Right forelimb (tissue), 1 donor: ENCODE measurements at places on chromosomes 2 and 18.

DNA sequence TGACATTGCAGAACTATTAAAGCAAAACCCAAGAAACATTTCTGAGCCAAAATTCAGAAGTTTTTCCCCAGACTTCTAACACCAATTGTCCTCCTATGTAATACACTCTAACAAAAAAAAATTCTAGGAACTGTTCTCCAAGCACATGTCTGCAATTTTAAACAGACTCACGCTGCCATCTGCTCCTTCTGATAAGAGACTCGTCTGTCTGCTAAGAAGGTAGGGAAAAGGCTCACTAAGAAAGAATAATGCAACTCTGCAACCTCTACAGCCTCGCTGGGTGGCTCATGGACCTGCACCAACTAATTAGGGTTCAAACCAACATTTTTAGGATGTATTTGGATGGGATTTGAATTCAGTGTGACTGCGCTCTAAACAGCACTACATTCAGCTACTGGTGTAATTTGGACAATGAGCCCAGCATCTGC lies 366.5 kb downstream of the DSC3 start:
- no peak for DNase-seq

DNA sequence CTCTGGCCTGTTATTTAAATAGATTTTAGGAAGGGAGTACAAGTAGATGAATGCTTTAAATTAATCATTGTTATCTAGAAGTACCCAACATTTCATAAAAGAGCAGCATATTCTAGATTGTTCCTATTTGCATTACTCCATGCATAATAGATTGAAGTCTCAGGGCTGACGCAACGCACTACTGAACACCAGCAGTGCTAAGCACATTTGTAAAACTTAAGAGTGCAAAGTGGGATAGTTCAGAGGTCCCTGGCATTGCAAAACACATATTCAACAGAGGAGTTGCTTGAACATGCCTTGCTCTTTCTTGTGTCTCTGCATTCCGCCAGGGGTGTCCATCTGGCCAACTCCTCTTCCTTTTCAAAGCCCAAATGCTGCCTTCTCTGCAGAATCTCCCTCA lies 22.3 kb downstream of the CDKL4 start:
- no peak for DNase-seq

- no peak for DNase-seq
Measured at GRCh38 chr2:72946466-72946865, 29.1 kb downstream of the EMX1 start.

DNA sequence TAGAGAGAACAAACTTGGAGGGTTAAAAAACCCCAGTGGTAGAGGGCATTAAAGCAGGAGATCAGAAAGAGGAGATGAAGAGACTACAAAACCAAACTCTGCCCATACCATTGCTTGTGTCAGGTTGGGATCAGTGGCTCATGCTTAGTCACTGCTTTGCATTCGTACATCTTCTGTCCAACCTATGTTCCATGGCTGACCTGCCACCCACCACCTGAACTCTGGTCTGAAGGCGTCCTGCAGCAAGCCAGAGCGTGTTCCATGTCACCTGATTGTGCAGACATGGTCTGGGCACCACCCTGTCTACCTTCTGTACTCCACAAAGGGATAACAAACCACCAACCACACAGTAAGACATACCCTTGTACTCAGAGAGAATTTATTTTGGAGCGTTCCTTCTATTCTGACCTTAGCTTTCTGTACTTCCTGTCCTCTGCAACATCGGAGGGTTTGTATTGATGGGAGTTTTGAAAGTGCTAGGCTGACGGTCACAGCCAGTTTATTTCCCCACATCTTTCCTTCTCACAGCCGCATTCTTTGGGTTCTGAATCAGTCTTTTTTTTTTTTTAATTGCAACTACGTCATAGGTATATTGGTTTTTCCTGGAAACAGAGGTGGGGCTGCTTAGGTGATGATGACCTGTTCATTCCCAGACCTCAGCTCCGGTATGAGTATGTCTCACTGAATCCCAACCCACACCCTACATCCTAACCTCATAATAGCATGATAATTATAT lies 88.3 kb downstream of the SOWAHC start:
- no peak for DNase-seq

GRCh38 chr18:907885-908757 lies 3.5 kb downstream of the ADCYAP1 start:
- no peak for DNase-seq

DNA sequence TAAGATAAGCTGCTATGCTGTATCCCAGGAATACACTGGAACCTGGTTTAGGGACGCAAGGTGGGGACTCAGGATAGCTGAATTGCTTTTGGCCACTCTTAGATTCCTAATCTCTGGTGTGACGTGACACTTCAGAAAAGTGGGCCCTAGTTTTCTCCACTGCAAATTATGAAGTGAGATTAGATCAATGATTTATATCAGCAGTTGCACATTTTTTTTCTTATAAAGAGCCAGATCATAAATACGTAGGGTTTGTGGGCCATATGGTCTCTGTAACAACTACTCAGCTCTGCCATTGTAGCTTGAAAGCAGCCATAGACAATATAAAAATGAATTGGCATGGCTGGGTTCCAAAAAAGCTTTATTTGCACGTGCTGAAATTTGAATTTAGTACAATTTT lies 85.4 kb upstream of the CPO start:
- DNase-seq: no peak

- peak; percentile 40 for DNase-seq
Measured at GRCh38 chr2:241068942-241069810, 32.9 kb downstream of the MTERF4 start.

- DNase-seq: no peak
Measured at GRCh38 chr2:111168528-111169239, 48.0 kb downstream of the BCL2L11 start.

- peak; percentile 36 for DNase-seq
Measured at GRCh38 chr18:78514910-78515670, 464.5 kb upstream of the SALL3 start.

GRCh38 chr2:74847070-74847858 lies 13.3 kb downstream of the HK2 start:
- peak; percentile 5 for DNase-seq

DNA sequence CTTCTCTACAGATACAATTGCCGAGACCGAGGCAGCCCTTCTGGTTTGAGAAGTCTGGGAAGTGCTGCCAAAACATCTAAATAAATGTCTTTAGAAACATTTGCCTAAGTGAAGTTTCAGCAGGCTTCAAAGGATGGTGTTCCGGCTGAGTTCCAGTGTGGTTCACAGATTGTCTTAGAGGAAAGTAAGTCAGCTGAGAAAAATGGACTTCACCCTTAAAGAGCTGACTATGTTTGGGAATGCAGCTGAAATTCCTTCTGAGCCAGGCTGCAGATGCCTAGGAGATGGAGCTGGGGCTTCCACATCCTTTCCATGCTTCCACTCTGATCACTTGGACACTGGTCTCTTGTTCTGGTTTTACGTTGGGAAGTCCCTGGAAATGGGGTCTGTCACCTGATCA lies 83.6 kb downstream of the FHOD3 start:
- no peak for DNase-seq

GRCh38 chr2:237706257-237706656 lies 78.9 kb downstream of the LRRFIP1 start:
- no peak for DNase-seq

GRCh38 chr2:45953376-45954027 lies 302.0 kb downstream of the PRKCE start:
- no peak for DNase-seq

GRCh38 chr18:49786019-49786720 lies 27.2 kb downstream of the ACAA2 start:
- no peak for DNase-seq

DNA sequence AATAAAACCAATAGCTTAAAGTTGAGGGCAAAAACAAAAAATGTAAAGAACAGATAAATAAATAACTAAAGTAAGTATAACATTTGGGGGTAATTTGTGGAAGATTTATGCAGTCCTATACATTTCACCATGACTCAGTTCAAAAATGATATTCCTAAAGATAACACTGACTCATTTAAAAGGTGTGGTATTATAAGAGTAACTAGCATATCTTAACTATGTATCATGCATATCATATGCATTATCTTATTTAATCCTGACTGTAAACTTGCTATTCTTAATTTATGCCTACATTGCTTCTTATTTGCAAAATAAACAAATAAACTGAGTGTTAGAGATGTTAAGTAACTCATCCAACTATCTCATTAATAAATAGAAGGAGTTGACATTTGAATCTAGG lies 726.5 kb upstream of the PKDCC start:
- DNase-seq: no peak

- DNase-seq: no peak
Measured at GRCh38 chr2:231909631-231910030, 16.6 kb downstream of the NPPC start.

GRCh38 chr2:180618570-180618969 lies 361.8 kb upstream of the UBE2E3 start:
- no peak for DNase-seq

GRCh38 chr2:215019085-215019484 lies 119.3 kb downstream of the ABCA12 start:
- no peak for DNase-seq

DNA sequence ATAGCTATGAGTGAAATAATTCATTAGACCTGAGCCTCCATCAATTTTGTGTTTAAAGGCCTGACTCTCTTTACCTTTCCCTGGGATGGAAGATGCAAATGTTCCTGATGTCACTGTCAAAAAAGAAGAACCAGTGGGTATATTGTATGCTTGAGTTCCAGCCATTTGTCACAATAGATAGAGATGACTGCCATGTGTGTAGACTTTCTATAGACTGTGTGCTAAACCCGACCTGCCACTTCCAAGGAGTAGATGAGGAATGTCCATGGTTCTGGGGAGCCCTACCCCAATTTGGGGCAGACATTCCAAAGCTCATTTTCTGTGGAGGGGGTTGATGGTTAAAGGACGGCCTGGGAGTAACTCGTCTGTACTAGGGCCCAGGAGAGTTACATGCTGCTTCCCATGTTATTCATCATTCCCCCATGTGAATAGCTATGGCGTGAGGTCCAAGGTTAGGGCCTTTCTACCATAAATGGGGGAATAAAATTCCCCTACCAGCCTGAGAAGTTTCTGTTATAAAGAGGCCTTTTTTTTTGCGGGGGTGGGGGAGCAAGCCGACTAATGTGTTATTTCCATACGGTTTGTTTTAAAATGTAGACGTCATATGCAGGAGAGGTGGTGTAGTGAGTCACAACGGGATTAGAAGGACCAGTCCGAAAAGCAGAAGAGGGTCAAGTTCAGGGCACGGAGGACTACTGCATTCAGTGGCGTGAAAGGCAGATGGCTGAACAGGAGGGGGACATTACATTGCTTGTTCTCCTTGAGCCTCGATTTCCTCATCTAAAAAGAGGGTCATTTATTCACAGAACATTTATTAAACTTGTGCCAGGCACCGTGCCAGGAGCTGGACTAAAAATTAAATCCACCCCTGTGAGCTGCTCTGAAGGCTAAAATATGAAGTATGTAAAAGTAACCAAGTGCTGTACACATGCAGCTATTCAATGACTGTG lies 24.0 kb downstream of the IL1B start:
- DNase-seq: no peak

GRCh38 chr2:178858896-178859625 lies 51.8 kb upstream of the TTN start:
- DNase-seq: no peak

DNA sequence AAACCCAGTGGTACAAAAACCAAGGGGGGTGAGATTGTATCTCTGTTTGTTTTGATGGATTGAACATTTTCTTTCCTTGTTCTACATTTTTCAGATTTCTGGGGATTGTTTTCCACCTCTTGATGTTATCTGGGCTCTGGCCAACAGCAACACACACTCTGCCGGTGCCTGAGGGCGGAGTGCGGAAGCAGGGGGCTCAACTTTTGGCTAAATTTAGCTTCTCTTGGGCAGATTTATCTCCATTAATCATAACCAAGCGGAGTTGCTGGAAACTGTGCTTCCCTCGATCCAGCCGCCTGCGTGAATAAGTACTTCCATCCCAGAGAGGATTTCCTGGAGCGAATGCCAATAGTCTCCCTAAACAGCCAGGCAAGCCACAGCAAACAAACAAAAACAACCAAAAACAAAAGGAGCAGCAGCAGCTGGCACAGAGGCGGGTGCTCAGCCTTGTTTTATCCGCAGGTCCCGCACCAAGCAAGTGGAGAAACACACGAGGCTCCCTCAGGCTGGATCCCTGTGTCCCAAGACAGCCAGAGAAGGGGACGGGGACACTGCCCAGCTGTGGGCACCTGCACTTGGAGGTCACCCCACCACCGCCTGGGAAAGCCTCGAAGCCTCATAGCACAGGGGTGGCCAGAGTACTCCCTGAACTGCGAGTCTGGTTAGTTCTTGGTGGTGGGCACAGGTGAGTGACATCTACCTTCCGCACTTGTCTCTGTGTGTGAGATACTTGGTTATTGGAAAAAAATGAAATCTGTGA lies 143.4 kb downstream of the NDUFA10 start:
- DNase-seq: peak; percentile 56

DNA sequence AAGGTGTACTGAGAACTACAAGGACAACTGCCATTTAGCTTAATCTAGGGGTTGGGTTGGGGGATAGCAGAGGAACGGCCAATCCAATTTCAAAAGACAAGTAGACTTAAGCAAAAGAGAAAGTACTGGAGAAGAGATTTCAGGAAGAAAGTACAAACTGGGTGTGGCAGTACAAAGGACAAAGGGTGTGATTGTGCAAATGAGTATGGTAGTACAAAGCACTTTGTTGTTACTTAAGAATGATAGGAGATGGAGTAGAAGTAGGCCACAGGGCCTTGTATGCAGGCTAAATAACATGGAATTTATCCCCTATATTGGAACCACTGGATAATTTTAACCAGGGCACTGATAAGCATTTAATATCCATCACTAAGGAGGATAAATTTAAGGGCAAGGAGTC lies 4.7 kb upstream of the ORC2 start:
- no peak for DNase-seq

GRCh38 chr2:53631313-53632125 lies 136.1 kb upstream of the CHAC2 start:
- no peak for DNase-seq

DNA sequence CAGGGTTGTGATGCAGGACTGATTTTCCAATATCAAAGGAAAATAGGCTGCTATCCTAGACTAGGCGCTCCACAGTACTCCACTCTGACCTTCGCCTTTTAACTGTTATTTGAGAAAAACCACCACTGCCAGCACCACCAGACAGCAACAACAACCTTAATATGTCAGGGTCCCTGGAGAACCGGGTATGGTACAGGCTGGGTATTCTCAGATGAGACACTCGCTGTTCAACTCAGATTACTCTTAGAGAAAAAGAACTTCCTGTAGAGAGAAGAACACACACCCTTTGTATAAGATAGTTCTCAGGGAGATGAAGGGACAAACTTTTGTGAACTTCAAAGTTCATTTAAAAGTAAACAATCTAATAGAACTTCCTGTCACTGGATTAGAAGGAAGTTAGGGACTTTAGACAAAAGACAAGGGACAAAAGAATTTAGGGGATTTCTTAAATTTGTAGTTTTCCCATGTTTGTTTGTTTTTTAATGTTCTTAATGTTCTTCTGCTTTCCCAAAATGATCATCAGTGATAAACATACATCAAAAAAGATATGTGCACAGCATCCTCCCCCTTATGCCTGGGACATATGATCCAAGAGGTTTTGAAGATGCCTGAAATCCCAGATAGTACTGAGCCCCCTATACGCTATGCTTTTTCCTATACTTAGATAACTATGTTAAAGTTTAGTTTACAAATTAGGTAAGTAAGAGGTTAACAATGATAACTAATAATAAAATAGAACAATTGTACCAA lies 41.3 kb upstream of the PPP1R1C start:
- DNase-seq: no peak
